ENCODE measurements at places on chromosomes 5 and 9.

GRCh38 chr9:37444890-37445289, 20.4 kb downstream of the ZBTB5 start:
- DNase-seq, result no peak

GRCh38 chr5:6198531-6198930, 179.8 kb downstream of the MED10 start:
- no peak for DNase-seq

DNA sequence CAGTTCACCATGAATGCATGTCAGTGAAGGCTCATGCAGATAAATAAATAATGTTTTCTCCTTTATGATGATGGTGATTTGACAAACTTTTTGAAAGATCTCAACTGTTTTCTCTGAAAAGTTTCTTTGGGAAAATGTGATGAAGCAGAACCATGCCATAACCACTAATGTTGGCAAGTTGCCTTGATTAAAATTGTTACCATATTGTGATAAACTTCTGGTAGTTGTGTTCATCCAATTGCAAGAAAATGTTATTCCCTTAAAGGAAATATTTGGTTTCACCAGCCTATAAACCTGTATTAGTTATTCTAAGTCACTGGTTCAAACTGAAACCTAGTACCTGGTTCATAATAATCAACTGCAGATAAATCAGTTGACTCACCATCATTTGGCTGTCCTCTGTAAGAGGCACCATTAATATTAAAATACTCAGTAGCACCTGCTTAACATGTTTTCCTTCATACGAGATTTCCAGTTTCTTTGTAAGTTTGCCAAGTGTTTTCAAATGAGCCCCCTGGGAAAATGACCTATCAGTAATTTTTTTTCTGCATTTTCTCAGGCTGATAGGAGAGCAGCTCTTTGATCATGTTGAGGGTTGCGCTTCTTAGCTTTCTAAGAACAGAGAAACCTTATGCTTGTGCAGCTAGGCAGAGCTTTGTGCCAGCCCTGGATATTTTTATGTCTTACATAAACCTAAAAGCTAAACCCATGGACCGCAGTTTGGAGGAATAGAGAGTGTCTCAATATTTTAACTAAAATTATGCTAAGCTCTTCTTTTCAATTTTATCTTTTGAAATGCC, 88.0 kb downstream of the LURAP1L start:
- no peak for DNase-seq

- peak; percentile 61 for DNase-seq
These were observed 16.6 kb downstream of the KCNT1 start for GRCh38 chr9:135718616-135719015.

- no peak for DNase-seq
These were observed 2.0 kb downstream of the CXXC5 start for GRCh38 chr5:139650031-139650688.

- DNase-seq, result peak; percentile 84
These were observed 112.6 kb downstream of the TMC1 start for GRCh38 chr9:72633966-72634365.

DNA sequence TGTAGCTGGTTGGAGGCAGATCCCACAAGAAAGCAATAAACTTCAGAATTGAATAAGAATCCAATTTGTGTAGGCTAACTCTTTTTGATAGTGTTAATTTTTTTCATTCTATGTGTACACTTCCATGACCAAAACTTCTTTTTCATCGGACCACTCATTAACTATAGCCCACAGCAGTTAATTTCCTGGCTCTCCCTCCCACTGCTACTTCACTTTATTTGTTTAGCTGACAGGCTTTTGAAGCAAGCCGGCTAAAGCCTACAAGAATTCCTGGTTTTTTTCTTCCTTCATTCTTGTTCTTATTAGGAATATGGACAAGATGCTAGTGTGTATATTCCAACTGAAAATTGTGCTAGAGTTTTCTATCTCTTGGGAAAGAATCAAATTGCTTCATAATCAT, 329.2 kb upstream of the CCNH start:
- no peak for DNase-seq

DNA sequence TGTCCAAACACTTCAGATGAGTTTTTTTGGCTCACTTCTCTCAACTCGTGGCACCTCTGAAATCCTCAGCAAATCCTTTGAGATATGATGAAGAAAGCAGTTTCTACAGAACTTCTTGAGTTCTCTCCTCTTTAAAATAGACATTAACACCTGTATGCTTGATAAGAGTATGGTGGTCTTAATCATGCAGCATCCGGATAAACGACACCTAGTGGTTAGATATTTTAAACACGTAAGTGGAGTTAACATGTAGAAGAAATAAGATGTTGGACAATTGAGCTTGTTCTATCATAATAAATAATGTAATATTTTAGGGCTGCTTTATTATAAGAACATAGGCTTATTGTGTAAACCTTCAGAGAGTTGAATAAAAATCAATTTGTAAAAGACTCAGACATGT, 324.8 kb downstream of the CYLC2 start:
- DNase-seq, result no peak

- no peak for DNase-seq
These were observed 52.2 kb downstream of the MTAP start for GRCh38 chr9:21854594-21854993.

DNA sequence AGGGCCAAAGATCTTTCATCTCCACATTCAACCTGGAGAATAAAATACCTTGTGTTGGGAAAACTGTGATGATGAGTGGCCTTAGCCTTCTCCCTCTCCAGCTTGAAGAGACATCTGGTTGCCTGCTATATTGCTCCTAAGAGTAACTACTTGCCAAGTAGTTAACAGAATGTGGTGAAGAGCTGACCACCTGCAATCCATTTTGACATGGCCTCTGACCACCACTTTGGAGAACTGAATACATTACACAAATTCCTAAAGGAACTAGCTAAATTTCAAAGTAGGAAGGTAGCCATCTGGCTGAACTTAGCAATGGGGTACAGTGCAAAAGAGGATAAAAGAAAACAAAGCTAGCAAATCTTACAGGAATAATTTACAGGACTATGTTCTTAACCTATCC, 7.2 kb downstream of the TBCA start:
- DNase-seq, result no peak

- DNase-seq, result no peak
These were observed 18.2 kb upstream of the IL7R start for GRCh38 chr5:35838370-35839042.

GRCh38 chr5:38803246-38803645, 42.6 kb upstream of the OSMR start:
- no peak for DNase-seq

- DNase-seq, result no peak
These were observed 64.5 kb upstream of the GNA14 start for GRCh38 chr9:77712533-77713130.

- DNase-seq, result peak; percentile 32
These were observed 58.5 kb upstream of the GOLPH3 start for GRCh38 chr5:32232441-32233219.

GRCh38 chr5:179362355-179362754, 17.1 kb upstream of the ADAMTS2 start:
- DNase-seq, result no peak

DNA sequence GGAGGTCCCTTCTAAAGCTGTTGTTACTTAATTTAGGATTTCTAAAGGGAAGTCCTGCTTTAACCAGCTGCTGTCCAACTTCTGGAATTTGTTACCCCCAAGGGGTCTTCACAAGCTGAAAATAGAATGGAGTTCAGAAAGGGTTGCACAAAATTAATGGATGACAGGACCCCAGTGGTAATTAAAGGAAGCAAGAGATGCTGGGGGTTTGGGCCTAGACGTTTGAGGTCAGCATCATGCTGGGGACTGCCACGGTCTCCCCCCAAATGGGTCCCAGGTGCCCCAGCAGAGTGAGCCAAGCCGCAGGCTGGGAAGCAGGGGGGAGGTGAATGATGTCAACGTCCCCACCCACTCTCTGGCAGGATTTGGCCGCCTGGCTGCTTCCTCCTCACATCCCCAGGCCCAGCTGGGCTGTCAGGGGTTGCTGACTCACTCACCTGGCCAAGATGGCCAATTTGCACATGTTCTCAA, 97.5 kb upstream of the ARAP3 start:
- no peak for DNase-seq

GRCh38 chr5:93887678-93888077, 146.3 kb upstream of the POU5F2 start:
- no peak for DNase-seq

- no peak for DNase-seq
These were observed 54.0 kb upstream of the FKTN start for GRCh38 chr9:105503881-105504280.

GRCh38 chr5:110702704-110703103, 23.8 kb downstream of the TMEM232 start:
- DNase-seq, result no peak

GRCh38 chr9:125523681-125524080, 183.3 kb downstream of the MAPKAP1 start:
- no peak for DNase-seq

DNA sequence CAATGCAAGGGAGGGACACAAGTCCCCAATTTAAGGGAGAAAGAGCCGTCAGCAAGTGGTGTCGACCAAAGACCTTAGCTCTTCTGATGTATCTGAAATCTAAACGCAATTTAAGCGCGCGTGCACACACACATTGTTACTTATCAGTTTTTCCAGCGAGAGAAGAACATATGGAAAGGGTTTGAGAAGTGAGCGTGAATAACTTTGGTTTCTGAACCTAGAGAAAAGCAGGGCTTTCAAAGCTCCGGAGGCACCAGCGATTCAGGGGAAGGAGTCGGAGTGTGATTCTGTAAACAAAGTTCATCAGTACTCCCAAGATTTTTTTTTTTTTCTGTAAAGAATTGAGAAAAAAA, 191.8 kb downstream of the MEF2C start:
- no peak for DNase-seq

GRCh38 chr5:163821142-163821541, 315.7 kb downstream of the MAT2B start:
- no peak for DNase-seq

DNA sequence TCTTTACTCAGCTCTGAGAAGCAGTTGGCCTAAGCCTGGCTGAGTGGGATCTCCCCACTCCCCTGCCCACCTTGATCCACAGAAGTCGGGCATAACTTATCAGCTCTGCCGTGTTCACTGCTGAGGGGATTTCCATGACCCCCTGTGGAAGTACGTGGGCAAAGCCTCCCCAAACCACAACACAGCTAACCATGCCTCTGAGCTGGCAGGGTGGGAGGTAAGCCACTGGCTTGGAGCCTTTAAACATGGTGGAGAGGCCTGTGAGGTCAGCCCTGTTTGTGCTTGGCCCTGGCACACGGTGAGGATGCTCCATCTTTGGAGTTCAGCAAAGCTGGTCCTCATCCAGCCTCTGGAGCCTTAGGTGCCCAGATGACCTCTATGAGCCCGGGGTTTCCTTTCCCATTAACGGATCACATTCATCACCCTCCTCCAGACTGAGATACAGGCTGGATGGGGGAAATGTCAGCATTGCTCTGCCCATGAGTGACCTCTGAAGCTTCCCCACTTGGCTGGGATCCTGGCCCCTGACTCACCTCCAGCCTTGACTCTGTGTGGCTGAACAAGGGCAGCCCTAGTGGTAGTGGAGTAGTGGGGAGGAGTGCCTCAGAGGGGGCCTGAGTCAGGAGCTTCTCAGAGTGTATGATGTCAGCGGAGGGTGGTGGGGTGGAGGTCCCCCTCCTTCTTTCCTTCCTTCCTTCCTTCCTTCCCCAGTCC, 6.2 kb downstream of the PDLIM4 start:
- no peak for DNase-seq

DNA sequence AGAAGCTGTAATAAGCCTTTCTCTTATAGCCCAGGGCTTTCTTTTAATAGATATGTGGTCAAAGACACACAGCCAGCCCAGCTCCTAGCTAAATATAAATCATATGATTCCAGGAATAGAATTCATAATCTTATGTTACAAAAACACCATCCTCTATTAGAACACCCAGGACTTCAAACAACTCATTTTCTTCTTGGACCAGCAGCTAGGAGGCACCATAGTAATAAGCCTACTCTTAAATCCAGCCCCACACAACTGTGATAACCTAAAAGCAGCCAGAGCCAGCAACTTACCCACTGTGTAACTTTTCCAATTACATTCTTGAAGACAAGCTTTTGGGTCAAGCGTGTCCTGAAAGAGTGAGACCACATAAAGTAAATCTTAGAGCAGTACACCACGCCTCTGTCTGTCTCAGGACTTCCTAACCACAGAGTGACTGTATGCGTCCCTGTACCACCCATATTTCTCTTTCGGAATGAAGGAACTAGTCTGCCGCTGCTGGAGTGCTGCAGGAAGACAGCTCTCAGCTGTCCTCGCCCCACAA, 223.8 kb downstream of the TLE1 start:
- DNase-seq, result no peak

DNA sequence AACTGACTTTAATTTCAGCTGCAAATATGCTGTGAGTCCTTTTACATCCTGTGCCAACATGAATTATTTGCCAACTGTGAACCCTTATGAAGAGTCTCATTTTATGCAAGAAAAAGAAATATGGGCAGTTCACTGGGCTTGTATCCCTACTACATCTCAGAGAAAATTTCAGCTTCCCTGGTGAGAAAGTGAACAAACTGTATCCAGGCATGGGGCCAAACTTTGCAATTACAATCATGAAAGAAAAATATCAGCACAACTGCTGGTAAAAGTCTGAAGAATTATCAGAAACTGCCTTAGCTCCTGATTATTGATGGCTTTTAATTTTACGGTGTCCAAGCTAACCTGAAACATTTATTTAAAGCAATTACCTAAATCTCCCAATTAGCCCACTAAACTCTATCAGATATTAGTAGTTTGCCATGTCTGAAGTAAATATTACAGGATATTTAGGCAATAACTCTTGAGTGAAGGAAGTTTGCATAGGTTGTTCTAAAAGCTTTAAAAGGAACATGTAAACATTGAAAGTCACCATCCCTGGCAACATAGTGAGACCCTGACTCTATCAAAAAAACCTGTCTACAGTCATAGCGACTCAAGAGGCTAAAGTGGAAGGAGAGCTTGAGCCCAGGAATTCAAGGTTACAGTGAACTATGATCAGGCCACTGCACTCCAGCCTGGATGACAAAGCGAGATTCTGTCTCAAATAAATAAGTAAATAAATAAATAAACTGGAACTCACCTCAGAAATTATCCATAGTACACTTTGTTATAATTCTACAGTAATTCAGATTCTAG, 83.9 kb upstream of the HCN1 start:
- DNase-seq, result no peak

DNA sequence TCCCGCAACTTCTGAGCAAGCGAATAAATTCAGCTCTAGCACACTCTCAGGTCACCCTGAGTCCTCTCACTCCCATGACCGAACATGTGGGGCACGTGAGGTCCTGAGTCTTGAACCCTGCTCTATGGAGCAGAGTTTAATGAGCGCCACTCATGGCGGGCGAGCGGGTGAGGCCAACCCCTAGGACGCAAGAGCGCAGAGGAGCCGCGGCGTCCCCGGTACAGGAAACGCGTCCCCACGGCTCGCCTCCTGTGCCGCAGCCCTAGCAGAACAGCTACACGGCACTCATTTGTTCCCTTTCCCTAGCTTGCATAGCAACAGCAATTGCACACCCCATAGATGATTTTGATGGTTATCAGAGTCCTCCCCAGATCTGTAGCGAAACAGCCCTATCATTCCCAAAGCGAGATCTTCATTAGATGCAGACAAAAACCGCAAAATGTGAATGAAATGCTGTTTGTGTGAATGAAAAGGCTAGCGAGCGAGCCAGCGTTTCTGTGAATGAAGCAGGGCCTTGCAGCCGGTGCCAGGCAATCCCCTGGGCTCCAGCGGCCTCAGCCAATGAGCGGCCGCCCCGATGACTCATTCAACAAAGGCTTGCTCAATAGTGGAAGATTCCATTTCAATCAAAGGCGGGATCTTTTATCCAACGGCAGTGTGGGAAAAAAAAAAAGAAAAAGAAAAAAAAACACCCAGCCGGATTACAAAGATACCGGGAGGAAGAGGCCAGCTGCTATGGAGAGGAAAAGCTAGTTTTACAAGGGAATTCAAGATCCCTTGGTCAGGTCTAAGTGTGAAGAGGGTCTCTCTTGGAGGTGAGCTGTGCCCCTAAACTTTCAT, 1.5 kb upstream of the SHC3 start:
- DNase-seq, result peak; percentile 94

Measured in COLO829 (cell line).